Osteocyte (in vitro differentiated cells): ENCODE measurements at places on chromosomes 12 and 14. TPM values are rescaled to one million over a fixed set of nuclear protein-coding genes. Genes with fewer than 3 reads are reported as not detected.
A peak's percentile ranks its signal among the peaks of the same experiment; 100 is the strongest.

- DNase-seq, result no peak
- H3K4me3 ChIP-seq, result no peak overlapping the region
- peaks cover 2% of the 10 kb centered on the region for H3K36me3 ChIP-seq
- H3K4me1 ChIP-seq, result peaks cover 14% of the 10 kb centered on the region
- no peak overlapping the region for H3K27ac ChIP-seq
Observed at GRCh38 chr14:53567236-53567780, 389.3 kb downstream of the BMP4 start.

- H3K4me1 ChIP-seq, result peaks cover 27% of the 10 kb centered on the region
- H3K27me3 ChIP-seq, result no peaks in the 10 kb centered on the region
- H3K36me3 ChIP-seq, result no peaks in the 10 kb centered on the region
Observed at GRCh38 chr12:108860443-108860842, 3.1 kb upstream of the SSH1 start.

GRCh38 chr14:99596772-99597171 is 7.2 kb downstream of the CCDC85C start:
- H3K36me3 ChIP-seq, result no peaks in the 10 kb centered on the region
- no peak overlapping the region for H3K27ac ChIP-seq
- no peaks in the 10 kb centered on the region for H3K27me3 ChIP-seq
- no peak overlapping the region for H3K4me3 ChIP-seq
- no peak for DNase-seq

ADAM21 gene
- 0.34 TPM in 1 of 2 replicates, not detected in the other for total RNA-seq

POP5 gene
- total RNA-seq, result 36.9 and 42.0 TPM in 2 replicates

- H3K27ac ChIP-seq, result no peak overlapping the region
- H3K27me3 ChIP-seq, result no peaks in the 10 kb centered on the region
- H3K4me3 ChIP-seq, result no peak overlapping the region
- peaks cover 10% of the 10 kb centered on the region for H3K36me3 ChIP-seq
- no peak for DNase-seq
- H3K4me1 ChIP-seq, result no peaks in the 10 kb centered on the region
Observed at GRCh38 chr14:63283884-63284248, 34.9 kb downstream of the GPHB5 start.

DNA sequence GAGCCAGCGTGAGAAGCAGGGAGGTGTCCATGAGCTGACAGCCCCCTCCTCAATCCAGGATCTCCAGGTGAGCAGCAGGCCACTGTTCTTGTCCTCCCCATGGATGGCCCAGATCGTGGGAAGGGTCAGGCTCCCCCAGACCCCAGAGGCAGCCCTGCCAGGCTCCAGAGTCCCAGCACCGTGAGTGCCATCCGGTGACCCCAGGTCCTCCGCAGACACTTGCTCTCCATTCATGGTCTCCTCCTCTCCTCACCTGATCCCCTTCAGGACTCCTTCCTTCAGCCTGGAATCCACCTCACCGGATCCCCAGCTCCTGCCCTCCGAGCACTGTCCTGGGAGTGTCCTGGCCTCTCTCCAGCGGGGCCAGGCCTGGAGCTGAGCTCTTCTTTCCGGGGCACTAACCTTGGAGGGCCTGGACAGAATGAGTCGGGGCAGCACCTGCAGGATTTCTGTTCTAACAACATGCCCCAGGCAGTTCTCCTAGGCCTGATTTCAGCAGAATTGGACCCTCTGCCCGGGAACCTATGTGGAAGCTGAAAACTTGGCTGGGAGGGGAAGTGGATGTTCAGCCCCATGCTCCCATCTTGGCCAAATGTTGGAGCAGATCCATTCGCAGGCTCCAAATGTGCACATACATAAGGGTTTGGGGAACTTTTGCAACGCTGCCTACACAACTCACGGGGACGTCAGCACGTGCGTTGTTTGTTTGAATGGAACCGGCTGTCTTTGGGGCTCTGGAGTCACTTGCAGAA is 341.6 kb upstream of the SFSWAP start:
- DNase-seq, result no peak
- H3K27me3 ChIP-seq, result no peaks in the 10 kb centered on the region
- no peaks in the 10 kb centered on the region for H3K4me1 ChIP-seq
- no peak overlapping the region for H3K4me3 ChIP-seq

DNA sequence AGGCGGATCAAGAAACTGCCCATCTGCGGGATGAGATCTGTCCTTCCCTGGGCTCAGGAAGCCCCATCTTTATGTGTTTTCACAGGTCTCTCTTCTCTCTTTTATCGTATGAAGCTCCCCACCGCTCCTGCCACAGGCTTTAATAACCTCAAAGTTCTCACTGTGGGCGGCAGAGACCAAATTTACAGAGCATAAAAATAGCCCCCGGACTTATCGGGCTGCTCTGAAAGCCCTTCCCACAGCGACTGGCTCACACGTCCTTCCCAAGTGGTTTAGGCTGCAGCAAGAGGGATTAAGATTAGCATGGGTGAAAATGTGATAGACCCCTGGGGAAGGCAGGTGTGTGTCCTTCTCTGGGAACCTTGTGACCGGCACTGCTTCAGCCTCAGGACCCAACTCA is 47.8 kb downstream of the TESC start:
- H3K36me3 ChIP-seq, result no peaks in the 10 kb centered on the region
- no peak for DNase-seq
- H3K27ac ChIP-seq, result no peak overlapping the region
- H3K27me3 ChIP-seq, result peaks cover 24% of the 10 kb centered on the region
- H3K4me3 ChIP-seq, result no peak overlapping the region
- peaks cover 9% of the 10 kb centered on the region for H3K4me1 ChIP-seq

ZNF385A gene
- total RNA-seq, result 12.3 and 12.7 TPM in 2 replicates

- H3K4me1 ChIP-seq, result peaks cover 24% of the 10 kb centered on the region
- no peaks in the 10 kb centered on the region for H3K27me3 ChIP-seq
- DNase-seq, result no peak
- H3K27ac ChIP-seq, result peak overlapping the region; percentile 94
- no peaks in the 10 kb centered on the region for H3K36me3 ChIP-seq
- H3K4me3 ChIP-seq, result peak overlapping the region; percentile 68
Observed at GRCh38 chr12:67827820-67828383, 161.3 kb upstream of the IFNG-AS1 start.

RNASE7 gene
- total RNA-seq, result not detected in 2 replicates

DNA sequence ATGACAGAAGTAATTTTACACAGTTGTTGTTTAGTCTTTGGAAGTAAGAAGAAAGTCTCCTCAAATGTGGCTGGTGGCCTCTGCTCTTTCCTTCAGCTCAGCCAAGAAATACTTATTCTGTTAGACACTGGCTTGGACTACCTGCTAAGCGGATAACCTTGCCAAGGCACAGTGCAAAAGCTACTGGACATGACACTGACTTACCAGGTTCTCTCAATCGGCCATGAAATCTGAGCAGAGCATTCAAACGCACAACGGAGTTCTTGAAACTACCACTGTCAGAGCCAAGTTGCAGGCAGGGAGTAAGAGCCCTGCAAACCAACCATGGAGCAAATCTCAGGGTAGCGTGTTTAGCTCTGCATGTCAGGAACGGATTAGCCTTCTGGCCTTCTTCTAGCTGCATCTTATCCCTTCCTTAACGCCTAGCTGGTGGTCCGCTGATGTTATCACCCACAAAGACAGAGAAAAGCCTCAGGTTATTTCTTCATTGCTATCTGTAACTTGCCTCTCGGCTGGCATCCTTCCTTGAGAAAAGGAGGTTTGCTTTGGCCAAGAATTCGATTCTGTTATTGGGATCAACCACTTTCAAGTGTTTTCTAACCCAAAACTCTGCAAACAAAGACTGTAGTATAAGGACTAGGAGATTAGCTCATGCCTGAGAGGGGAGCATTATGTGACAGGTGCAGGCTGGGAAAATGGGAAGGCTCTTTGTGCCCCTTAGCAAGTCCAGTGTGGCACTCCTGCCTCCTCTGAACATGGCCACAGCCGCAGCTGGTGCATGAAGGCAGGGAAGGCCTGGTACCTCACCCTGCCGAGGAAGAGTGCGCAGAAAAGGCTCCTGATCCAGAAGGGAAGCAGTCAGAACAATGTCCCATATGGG is 223.4 kb downstream of the GLT1D1 start:
- DNase-seq, result no peak
- H3K36me3 ChIP-seq, result peaks cover 7% of the 10 kb centered on the region
- no peaks in the 10 kb centered on the region for H3K27me3 ChIP-seq
- no peak overlapping the region for H3K4me3 ChIP-seq

DNA sequence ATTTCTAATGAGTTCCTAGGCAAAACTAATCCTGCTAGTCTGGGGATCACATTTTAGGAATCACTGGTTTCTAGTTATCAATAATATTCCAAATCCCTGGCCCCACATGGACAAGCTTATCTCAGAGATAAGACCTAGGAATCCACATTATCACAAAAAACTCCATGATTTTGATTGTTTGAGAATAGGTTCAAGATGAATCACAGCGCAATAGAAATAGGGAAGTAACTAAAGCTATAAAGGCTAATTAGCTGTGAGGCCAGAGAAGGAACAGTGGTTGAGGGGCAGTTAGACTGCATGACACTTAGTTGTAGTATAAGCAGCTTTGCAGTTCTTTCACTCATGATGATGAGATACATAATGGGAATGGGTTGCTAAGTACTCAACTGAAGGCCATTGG is 13.1 kb upstream of the ATP5F1B start:
- H3K4me3 ChIP-seq, result no peak overlapping the region
- no peaks in the 10 kb centered on the region for H3K4me1 ChIP-seq
- H3K27me3 ChIP-seq, result no peaks in the 10 kb centered on the region

GRCh38 chr14:45902241-45902640 is 649.2 kb upstream of the MIS18BP1 start:
- H3K27ac ChIP-seq, result no peak overlapping the region
- DNase-seq, result no peak
- no peak overlapping the region for H3K4me3 ChIP-seq
- no peaks in the 10 kb centered on the region for H3K36me3 ChIP-seq
- H3K27me3 ChIP-seq, result no peaks in the 10 kb centered on the region
- H3K4me1 ChIP-seq, result no peaks in the 10 kb centered on the region

DNA sequence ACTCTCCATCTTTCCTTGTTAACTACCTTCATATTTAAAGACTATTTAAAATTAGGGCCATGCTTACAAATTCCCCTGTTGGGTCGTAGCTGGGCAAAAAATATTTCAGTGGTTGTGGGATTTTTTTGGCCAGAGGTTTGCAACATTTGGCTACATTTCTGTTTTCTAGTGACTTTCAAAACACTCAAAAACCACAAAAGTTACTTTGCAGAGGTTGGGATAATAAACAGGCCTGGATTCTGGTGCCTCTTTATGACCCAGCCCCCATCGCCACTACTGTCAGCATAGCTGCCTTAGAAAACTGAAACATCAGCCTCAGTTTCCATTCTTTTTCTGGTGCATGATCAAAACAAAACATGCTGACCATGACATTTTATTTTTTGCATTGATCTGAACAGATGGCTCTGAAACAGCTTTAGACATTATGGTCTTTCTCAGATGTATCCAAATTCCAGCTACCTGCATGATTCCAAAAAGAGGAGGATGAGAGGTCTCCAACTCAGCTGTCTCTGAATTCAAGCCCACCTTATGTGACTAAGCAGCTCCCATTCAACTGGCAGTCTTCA is 5.2 kb downstream of the DPF3 start:
- no peak for DNase-seq
- no peak overlapping the region for H3K27ac ChIP-seq
- H3K27me3 ChIP-seq, result peaks cover 6% of the 10 kb centered on the region
- peaks cover 26% of the 10 kb centered on the region for H3K4me1 ChIP-seq
- no peak overlapping the region for H3K4me3 ChIP-seq

GPX2 gene
- total RNA-seq, result not detected in 2 replicates

BCL11B gene
- 0.16 and 0.18 TPM in 2 replicates for total RNA-seq
